Stimulated activated CD4-positive, alpha-beta T cell treated with anti-CD3 and anti-CD28 coated beads, Interleukin-1b, Interleukin-23, amount 100 ng/mL, for 1 hour (primary cell): ENCODE measurements at places on chromosomes 16 and 17.

GRCh38 chr16:24845726-24846547, at the start of gene SLC5A11:
Gene SLC5A11 (plus strand): TSS chr16:24845963. CDS start chr16:24858644, 12,681 bp downstream.
- no peak for DNase-seq

GRCh38 chr16:4976611-4977145, 18.5 kb downstream of the SEC14L5 start:
- DNase-seq = no peak

DNA sequence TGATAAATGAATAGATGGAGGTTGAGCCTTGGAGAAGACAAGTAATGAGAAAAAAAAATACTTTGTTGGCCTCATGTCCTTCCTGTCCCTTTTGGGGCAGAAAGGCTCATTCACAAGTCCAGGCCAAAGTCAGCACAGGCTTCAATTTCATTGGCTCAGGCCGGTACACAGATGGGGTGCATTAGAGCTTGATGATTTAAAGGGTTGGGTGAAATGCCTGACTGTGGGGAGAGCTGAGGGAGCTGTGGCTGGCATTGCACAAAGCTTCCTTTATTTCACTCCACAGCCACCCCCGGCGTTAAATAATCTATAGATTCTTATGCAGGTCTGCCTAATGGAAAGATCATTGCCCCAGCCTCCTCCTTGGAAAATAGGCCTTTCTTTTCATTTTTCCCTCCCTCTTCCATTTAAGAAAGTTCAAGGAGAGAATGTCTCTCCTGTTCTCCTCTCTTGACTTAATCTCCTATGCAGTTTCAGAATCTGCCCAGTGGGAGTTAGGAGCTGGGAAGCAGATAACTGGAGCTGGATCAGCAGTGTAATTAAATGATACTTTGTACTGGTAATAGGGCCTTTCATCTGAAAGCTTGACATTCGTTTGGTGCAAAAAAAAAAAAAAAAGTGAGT, 24.4 kb downstream of the YPEL2 start:
- no peak for DNase-seq

DNA sequence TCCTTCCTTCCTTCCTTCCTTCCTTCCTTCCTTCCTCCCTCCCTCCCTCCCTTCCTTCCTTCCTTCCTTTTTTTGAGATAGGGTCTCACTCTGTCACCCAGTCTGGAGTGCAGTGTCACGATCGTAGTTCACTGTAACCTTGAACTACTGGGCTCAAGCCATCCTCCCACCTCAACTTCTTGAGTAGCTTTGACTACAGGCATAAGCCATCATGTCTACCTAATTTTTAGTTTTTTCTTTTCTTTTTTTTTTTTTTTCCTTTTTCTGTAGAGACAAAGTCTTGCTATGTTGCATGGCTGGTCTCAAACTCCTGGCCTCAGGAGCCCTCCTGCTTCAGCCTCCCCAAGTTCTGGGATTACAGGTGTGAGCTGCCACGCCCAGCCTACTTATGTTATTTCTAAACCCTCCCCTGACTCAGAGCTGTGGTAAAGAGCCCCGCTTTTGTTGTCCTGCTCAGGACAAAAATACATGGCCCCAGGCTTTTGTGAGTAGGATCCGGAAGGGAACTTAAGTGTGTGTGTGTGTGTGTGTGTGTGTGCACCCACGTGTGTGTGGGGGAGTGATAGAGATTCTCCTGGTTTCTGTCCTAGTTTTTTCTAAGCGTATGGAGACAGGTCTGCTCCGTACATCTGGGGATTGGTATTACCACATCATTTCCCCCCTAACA, 67.1 kb downstream of the PRKCB start:
- no peak for DNase-seq

- no peak for DNase-seq
Measured at GRCh38 chr17:27415120-27415795, 41.0 kb upstream of the KSR1 start.
